Stimulated activated naive CD4-positive, alpha-beta T cell treated with Interleukin-2 at 50 U/mL for 16 hours (primary cell): ENCODE measurements at places on chromosomes 1 and 21.
A peak's percentile ranks its signal among the peaks of the same experiment; 100 is the strongest.

GRCh38 chr1:8704866-8705506, 112.5 kb downstream of the RERE start:
- DNase-seq, result no peak

GRCh38 chr1:167993720-167994119, 56.8 kb upstream of the MPC2 start:
- DNase-seq, result no peak

GRCh38 chr1:67711158-67711854, 26.3 kb downstream of the GADD45A start:
- DNase-seq, result no peak

- DNase-seq, result no peak
Measured at GRCh38 chr1:5477716-5478115, 514.5 kb downstream of the NPHP4 start.

GRCh38 chr1:160726498-160727315, 12.3 kb upstream of the SLAMF7 start:
- peak; percentile 40 for DNase-seq

- no peak for DNase-seq
Measured at GRCh38 chr1:241129207-241129960, 227.6 kb downstream of the RGS7 start.

DNA sequence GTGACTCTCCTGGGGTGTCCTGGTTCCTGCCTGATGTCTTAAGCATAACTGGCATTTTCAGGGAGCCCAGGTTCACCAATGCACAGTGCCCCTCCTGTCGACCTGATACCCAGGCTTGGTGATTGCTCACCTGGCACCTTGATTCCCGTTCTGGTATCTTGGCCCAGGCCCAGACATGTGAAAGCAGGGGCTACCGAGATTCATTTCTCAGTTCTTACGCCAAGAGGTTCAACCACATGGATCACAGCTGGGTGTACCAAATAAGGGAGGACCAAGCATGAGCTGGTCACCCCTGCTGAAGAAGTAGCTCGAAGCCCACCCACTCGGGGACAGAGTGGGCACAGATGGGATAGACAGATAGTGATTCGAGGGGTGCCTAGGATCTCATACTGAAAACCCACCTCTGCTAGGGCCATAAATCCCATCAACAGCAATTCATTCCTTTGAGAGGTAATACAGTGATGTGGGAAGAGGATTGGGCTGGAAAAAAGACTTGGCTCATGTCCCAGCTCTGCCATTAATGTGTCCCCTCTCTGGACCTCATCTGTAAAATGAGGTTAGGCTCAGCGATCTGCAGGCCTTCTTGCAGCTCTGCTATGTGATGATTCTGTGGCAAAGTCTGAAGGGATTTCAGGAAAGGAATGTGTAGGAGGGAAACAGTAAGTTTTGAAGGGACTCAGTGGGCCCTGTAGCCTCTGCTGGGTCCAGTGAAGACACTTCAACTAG, 2.7 kb downstream of the EPHX1 start:
- DNase-seq, result no peak

DNA sequence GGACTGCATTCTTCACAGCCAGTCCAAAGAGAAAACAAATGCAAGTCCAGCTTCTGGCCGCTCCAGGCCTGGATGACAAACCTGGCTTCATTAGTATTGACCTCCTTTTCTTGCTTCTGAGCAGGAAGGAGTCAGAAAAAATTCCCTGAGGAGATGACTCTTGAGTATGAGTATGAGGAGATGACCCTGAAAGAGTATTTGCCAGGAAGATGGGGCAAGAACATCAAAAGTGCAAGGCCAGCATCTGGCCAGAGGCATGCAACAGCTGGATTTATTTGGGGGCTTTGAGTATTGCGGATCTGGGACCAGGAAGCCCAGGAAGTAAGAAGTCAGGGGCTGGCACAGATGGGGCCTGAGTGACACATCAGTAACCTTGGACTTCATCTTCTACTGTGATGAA, 113.9 kb downstream of the GLIS1 start:
- no peak for DNase-seq

GRCh38 chr1:101996825-101997465, at the start of gene OLFM3:
Gene OLFM3 (minus strand): TSS chr1:101996926.
- no peak for DNase-seq

DNA sequence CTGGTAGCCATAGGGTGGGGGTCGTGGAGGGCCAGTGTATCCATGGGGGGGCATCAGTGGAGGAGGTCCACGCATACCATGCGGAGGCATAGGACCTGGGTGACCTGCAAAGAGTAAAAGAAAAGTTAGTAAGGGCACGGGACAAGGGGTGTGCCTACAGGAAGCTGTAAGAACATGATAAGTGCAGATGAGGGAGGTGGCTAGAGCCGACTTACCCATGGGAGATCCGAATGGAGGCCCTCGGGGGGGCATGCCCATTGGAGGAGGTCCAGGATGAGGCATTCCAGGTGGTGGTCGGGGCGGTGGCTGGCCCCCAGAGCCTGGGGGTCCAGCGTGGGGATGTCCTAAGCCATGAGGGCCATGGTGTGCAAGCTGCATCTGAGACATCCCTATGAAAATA, 4.0 kb downstream of the SF3B4 start:
- DNase-seq, result no peak

DNA sequence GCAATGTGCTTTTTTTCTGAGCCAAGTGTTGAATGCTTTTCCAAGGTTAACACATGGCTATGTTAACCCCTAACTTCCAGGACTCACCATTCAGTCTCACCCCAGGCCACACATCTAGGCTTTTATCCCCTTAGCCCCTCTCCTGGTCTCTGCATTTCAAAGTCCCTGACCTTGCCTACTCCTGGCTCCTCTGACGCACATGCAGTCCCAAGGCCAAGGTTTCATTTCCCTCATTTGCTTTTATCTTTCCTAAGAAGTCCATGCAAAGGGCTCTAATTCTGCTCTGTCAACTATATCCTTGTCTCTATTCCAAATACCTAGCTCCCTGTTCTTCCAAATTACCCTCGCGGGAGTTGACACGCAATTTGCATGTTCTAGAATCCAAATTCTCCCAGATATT, 25.4 kb downstream of the SLC30A10 start:
- no peak for DNase-seq

DNA sequence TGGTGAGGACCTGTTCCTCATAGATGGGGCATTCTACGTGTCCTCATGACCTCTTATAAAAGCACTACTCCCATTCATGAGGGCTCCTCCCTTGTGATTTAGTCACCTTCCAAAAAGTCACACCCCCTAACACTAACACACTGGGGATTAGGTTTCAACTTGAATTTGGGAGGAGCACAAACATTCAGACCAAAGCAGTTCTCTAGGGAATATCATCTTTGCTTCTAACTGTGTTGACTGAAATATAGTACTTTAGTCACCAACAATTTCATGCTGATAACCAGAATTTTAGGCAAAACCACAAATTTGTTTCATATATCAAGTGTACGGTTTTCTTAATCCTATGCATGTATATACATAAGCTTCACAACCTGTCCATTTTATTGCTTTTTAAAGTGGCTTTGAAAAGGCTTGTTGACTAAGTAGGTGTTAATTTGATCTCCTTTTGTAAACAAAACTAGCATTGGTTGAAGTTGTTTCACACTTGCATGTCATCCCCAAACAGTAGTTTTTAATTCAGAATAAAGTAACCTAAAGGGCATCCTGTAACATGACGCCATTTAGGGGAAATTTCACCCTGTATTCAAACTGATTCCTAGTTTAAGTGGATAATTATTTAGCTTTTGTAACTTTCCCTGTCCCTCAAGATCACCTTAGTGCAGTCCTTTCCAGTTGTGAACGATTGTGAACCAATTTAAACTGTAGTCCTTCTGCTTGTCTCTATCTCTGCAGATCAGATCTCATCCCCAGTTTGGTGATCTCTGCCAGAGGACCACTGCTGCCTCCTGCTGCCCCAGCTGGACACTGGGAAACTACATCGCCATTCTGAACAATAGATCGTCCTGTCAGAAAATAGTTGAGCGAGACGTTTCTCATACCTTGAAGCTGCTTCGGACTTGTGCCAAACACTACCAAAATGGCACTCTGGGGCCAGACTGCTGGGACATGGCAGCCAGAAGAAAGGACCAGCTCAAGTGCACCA, 141.1 kb downstream of the TLR5 start:
- no peak for DNase-seq

- no peak for DNase-seq
Measured at GRCh38 chr1:180136331-180136967, 18.2 kb upstream of the QSOX1 start.

GRCh38 chr1:116321766-116322175, 51.3 kb upstream of the ATP1A1 start:
- no peak for DNase-seq

DNA sequence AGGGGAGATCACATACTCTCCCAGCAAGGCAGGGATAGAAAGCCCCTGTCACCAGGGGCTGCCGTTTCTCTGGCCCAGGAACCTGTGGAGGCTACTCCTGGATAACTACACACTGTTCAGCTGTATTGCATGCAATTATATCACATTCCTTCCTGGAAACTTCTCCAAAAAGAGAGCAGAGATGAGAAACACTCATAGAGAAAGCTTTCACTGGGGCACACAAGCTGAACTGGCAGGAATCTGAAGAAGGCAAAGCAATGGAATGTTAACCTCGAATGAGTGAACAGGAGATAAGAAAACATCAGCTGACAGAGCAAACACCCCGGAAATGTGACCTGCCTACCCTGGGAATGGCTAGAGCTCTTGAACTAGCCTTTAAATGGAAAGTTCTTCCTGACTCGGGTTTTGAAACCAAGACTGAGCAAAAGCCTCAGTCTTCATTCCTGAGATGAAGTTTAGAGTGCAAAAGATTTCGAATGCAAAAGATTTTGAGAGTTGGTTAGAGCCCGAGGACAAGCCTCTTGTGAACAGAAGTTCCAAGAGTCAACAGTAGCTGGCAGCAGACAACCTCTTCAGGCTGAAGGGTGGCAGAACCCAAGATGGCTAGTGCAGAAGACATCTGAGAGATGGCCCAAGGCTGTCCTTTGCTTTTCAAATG, 32.3 kb downstream of the CCN1 start:
- no peak for DNase-seq

DNA sequence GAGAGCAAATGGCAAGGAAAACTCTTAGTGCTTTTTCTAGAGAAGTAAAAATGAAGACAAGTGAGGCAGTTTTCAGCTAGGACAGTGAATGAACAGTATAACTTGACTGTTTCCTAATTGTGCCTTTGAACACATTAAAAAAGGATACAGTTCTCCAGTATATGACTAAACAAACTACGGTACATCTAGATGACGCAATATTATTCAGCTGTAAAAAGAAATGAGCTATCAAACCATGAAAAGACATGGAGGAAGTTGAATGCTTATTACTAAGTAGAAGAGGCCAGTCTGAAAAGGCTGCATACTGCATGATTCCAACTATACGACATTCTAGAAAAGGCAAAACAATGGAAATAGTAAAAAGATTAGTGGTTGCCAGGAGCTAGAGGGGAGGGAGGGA, 206.3 kb downstream of the SIPA1L2 start:
- DNase-seq, result no peak

GRCh38 chr1:51902456-51902855, 23.9 kb upstream of the NRDC start:
- DNase-seq, result no peak

DNA sequence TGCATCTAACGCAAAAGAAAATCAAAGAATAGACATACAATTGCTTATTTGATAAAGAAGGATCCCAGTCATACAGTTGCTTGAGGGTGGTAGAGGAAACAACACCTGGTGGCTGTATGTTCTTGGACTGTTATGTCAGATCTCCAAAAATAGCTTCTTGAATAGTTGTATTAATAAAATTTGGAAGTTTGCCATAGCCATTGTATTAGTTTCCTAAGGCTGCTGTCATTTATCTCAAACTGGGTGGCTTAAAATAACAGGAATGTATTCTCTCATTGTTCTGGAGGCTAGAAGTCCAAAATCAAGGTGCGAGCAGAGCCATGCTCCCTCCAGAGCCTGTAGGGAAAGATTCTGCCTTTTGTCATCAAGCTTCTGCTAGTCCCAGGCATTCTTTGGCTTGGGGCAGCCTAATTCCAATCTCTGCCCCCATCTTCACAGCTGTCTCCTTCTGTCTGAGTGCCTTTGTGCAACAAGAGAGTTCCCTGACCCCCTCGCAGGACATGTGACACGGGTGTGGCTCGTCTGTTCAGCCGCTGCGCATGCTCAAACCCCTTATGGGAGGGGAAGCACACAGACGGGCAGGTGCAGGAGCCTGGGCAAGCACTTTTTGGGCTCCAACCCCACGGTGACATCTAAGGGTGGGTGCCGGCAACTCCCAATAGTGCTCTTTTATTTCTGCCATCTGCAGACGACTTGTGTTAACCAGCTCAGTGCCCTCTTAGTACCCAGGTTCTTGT, 21.7 kb upstream of the GRIK1 start:
- no peak for DNase-seq

DNA sequence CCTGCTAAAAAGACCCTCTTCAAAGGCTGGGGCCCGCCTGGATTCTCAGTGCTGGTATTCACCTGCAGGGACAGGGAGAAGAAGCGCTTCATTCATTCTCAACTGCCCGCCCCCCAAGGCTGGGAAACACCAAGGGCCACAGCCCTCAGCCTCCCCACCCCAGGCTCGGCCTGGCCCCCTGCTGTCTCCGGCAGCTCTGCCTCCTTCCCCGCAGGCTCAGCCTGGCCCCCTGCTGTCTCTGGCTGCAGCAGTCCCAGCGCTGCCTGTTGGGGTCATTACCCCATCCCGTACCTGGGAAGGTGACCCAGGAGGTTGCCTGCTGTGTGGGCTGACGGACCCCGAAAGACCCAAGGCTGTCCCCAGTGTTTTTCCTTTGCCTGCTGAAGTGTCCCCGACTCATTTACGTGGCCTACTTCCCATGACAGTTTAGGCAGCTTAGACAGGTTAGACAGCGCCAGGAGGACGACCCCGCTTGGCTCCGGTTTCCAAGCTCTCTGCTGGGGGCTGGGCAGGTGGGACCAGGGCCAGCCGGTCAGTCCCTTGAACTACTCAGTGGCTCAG, 22.9 kb upstream of the CLSTN1 start:
- no peak for DNase-seq

DNA sequence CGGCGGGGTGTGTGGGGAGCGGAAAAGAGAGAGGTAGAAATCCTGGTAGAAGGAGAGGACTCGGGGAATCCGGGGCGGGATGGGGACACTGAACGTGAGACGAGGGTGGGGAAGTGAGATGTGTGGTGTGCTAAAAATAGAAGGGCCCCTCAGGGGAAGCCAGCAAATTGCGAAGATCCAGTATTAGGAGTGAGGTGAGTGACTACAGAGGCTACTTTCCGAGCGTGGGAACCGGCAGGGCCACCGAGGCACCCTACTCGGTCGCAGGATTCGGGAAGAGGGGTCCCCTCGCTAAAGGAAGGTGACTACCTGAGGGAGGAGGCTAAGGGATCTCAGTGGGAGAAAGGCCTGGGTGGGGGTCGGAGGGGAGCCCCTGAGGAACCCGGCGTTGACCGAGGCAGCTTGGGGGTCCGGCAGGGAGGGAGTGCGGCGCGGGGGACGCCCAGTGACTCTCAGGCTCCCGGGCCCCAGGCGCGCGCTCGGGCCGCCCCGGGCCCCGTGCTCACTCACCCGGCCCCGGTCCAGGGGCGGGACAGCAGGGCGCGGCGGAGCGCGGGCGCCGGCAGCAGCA, 318 bp downstream of the ALDH4A1 start:
- no peak for DNase-seq

- no peak for DNase-seq
Measured at GRCh38 chr1:201989354-201990128, 7.1 kb downstream of the RNPEP start.
